ENCODE measurements at places on chromosomes 5 and 9.
A peak's percentile ranks its signal among the peaks of the same experiment; 100 is the strongest.

DNA sequence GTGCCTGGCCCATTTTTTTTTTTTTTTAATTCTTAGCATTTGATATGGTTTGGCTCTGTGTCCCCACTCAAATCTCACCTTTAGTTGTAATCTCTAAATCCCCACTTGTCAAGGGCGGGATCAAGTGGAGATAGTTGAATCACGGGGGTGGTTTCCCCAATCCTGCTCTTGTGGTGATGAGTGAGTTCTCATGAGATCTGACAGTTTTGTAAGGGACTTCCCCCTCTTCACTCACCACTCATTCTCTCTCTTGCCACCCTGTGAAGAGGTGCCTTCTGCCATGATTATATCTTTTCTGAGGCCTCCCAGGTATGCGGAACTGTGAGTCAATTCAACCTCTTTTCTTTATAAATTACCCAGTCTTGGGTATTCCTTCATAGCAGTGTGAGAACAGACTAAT lies 27.2 kb downstream of the NDUFAF2 start:
- peak; percentile 63 for DNase-seq

DNA sequence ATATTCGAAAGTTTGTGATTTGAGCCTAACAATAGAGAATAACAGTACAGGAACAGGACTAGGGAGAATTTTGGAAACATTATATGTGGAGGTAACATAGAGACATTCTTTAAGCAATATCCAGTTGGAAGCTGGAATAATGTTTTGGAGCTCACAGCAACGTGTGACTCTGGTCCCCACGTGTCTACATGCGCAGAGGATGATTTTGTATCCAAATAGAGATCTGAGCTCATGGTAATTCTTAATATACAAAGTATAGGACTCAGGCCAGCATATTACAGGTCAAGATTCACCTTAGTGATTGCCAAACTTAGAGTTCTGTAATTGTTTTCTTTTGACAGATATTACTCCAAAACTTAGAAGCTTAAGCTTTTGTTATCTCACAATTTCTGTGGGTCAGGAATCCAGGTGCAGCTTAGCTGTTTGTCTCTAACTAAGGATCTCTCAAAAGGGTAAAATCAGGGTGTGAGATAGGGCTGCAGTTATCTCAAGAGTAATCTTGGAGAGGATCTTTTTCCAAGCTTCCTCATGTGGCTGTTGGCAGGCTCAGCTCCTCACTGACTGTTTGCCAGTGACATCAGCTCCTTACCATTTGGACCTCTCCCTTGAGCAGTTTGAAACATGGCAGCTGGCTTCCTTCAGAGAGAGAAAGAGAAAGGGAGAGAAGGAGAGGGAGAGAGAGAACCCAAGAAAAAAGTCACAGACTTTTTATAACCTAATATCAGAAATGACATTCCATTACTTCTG lies 272.0 kb upstream of the ZNF462 start:
- peak; percentile 30 for DNase-seq

DNA sequence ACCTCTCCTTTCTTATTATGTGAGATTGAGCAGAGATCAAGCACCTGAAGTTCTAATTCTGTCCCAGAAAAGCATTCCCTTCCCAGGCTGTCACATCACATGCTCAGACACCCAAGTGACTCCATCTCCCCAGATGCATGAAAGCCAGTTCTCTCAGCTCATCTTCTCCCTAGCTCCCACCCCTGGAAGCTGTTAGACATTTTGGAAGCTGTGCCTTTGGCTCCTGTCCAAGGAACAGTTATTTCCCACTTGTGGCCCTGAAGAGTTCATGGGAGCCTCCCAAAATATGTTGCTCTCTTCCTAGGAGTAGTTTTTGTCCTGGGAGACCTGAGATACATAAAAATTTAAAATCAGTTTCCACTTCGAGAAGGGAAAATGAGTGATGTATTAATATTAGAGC lies 161.4 kb upstream of the GAS1 start:
- no peak for DNase-seq

DNA sequence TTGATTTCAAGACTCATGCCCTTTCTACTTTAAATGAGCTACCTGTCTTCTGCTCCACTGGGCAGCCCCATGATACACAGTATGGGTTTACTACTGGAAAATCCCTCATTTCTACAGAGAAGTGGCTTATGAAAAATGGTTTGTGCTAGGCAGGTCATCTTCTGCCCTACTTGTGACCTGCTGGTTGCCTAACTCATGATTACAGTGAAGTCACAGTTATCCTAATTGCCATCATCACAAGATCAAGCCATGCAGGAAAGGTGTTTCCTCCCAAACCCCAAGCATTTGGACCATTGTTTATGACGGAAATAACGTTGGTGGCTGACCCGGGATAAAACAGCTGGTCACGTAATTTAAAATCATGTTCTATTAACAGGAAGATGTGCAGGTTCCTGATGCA lies 330.6 kb downstream of the ACTL7B start:
- DNase-seq: no peak

DNA sequence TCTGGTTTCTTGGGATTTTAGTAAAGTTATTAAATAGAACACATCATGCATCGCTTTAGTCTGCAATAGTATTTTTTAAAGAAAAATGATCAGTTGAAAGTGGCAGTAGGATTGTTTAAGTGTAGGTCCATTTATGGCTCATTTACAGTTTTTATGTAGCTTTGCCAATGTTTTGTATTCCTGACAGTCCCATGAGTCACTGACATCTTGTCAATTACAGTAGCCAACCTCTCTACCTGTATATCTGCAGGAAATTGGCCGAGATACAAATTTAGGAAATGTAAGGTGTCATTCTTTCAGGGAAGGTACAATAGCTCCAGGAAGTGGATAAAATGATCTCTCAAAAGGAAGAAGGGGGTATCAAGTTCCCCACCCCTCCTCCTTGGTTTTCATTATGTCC lies 47.7 kb upstream of the MTAP start:
- DNase-seq: peak; percentile 32

- no peak for DNase-seq
Measured at GRCh38 chr5:168607946-168608345, 28.8 kb upstream of the PANK3 start.

- DNase-seq: peak; percentile 14
Measured at GRCh38 chr9:84230355-84231145, 110.0 kb downstream of the SLC28A3 start.

DNA sequence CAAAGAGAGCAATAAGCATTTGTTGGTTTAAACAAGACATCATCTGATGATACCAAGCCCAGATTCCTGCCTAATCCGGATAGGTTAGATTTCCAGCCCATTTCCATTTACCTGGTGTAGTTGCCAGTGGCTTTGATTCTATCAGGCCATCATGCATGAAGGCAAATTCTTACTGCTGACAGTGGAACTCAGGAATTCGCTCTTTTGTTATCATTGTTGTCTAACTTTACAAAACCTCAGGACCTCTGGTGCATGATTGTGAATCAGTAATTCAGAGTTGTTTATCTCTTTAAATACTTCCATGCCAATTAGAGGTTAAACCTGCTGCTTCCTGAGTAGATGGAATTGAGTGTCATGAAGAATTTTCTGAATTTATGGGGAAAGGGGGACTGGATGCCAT lies 76.5 kb downstream of the C9orf152 start:
- peak; percentile 91 for DNase-seq

DNA sequence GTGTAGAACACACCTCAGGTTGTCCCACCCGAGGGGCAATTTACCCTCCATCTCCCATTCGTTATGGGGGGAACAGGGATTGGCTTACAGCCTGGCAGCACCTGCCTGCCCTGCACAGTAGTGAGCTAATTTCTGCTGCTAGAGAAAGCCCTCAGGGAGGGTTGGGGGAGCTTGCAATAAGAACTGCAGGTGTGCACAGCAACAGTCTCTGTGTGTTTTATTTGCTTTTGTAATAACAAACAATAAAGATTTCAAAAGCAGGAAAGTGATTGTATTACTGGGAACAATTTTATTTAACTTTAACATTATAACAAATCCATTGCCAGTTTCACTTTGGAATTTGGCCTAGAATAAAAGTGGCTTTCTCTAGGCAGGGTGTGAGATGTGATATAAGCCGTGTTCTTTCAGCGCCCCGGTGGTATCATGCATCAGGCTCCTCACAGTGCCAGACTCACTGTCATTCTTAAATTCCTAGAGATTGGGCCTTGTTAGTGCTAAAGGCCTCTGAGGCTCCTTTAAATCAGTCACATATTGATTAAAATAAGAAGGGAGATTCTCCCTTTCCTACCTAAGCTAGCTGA lies 81.1 kb downstream of the RMI1 start:
- no peak for DNase-seq

- DNase-seq: peak; percentile 49
Measured at GRCh38 chr5:75734913-75735789, 17.9 kb upstream of the POC5 start.

DNA sequence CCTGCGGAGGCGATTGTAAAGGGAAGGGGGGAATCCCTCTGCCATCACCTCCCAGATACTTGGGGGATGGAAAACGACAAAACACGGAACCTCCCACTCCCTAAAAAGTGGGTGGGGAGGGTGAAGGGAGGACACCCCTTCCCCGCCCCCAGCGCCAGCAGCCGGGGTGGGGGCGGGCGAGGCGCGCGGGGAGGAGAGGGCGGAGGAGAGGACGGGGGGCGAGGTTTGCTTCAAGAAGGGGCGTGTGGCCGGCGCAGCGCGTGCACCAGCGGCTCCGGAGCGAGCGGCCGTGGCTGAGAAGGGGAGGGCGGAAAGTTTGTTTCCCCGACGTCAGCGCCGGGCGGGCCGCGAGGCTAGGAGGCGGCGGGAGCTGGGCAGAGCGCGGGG lies at the start of gene PRRX2:
TSS of gene PRRX2 (plus strand) at position 259 of the 387 bp plus-strand sequence. CDS start 221 bp downstream, outside the sequence.
- no peak for DNase-seq

DNA sequence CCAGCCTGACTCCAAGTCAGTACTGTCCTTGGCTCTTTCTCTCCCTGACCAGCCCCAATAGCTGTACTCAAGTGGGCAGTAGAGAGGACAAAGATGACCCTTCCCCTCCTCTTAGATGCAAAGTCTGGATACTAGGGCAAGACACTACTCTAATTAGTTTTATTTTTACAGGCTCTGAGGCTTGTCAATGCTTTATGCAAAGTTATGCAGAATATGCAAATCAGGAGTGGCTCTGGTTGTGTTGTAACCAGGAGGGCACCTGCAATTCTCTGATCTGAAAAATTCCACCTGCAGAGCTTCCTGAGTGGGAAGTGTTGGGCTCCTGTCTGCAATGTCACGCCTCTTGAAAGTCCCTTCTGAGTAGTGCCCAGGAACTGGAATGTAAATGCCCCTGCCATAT lies 201.5 kb downstream of the RGS3 start:
- no peak for DNase-seq

DNA sequence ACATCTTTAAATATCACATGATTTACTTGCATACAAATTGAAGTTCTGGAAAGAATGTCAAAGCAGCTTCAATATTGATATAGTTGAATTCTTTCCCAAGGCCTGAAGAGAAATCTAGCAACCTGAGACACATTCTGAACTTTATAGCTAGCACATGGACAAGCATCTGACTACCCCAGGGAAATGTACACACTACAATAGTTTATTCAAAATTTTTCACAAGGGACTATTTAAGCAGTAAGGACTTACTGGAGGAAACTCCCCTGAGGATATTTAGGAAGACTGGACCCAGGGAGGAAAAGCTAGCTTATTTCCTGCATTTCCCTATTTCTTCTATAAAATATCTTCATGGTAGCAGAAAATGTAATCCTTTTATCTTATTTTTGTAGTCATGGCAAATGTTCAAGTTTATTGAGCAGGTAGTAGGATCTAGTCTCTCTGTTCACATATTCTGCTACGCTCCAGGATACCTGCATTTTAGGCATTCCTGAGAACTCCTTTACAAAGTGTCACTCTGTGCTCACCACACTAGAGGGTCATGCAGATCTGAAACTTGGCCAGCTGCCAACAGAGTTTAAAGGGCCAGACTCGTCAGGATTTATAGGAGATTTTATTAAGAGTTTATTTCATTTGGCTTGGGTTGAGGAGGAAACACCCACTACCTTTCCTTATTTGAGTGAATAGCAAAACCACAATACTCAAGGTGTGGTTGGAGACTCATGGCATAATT lies 348.4 kb upstream of the FTMT start:
- DNase-seq: peak; percentile 63

DNA sequence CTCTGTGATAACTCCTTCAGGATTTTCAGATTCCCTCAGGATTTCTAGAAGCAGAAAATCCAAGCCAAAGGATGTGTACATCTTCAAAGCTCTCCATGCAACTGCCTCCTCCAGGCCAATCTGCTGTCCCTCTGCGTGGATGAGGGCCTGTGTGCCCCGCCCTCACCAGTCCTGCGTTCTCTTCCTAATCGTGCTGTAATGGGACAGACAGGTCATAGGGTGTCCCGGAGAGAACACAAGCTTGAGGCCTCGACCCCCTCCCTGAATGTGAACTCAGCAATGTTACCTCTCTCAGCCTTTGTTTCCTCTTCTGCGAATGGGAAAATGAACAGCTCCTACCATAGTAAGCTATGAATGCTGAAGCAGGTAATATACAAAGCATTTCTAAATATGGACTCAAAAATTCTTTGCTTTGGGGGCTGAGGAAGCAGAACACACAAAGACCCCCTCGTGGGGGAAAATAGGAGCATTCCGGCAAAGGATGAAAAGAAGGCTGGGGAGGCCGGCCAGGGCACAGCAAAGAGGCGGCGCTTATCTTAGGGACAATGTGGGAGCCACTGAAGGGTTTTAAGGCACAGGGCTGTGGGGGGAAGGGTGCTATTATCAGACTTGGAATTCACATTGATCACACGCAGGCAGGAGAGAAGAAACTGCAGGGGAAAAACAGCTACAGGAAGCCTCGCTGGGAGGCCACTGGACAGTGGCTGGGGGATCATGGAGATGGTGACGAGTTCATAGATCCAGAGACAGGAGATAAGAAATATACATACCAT lies 57.2 kb upstream of the FBXW11 start:
- no peak for DNase-seq

DNA sequence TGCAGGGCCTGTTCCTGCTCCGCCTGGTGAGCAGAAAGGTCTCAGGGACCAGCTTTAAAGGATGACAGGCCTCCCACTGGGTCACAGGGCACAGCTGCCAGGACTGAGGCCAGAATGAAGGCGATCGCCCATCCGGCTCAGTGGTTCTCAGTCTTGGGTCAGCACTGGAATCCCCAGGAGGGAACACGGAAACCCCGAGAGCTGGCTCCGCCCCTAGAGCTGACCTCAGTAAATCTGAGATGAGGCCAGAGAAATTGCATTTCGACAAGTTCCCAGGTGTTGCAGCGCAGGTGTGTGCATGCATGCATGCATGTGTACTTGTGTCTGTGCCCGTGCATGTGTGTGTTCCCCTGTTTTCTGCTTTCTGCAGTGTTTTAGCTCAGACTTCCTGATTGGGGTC lies 47.2 kb upstream of the KCNMB1 start:
- peak; percentile 63 for DNase-seq

DNA sequence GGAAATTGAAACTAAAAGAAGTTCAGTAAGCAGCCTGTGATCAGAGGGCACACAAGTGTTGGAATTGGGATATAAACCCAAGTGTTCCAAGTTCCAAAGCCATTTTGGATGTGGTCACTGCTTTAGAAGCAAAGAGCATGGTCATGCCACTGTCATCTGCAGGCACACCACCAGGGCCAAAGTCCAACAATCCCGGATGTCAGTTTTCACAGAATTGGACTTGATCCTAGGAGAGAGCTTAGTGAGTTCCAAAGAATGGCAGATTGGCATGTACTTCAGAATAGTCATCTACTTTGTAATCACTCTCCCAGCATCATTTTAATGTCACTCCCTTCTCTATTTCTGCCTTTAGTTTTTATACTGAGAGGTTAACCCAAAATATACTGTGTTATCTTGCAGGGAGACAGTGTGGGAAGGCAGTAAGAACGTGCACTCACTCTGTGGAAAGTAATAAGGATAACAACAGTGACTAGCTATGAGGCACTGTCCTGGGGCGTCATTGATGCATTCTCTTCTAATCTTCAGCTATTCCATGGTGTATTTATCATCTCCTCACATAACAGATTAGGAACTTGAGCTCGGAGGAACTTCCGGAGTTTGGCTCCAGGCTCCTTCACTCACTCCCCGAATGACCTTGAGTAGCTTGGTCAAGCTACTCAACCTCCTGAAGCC lies 388.0 kb downstream of the ACTL7B start:
- DNase-seq: peak; percentile 28
